NCI-H1105 (cell line): ENCODE measurements at places on chromosomes 13 and 19.

DNA sequence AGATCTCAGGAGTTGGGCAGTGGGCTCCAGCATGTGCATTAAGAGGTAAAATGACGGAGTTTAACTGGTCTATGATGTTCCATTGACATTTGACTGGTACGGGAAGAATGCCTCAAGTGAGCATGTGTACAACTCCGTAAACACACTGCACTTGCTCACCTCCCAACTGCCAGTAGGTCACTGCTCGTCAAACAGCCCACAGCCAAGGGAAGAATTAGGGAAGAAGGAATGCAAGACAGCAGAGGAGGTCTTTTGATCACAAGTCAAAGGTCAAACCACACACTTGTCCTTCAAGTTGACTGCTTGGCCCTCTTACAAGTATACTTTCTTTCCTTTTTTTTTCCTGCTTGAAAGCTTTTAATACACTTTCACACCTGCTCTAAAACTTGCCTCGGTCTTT is 236.7 kb downstream of the B3GLCT start:
- no peak for DNase-seq

DNA sequence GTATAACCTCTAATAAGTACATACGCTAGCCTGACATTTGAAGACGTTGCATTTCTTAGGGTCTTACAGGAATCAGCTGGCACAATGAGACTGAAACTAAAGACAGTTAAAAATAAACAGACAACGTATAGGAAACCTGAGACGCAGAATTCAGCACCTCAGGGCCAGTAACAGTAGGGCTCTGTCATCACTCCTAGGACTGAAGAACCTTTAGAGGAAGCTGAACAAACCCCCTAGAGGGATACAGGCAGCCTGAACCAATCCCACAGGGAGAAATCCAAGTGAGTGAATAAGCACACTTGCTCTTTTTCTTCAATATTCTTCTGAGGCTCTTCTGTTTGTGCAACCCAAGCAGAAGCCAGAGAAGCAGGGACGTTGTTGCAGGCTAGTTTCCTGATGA is 53.9 kb upstream of the KLHL1 start:
- no peak for DNase-seq

- no peak for DNase-seq
Observed at GRCh38 chr13:90947976-90948375, 399.5 kb upstream of the MIR17HG start.

GRCh38 chr13:50700664-50701305 is 142.7 kb downstream of the DLEU7 start:
- DNase-seq, result no peak

- DNase-seq, result peak; percentile 68
Observed at GRCh38 chr19:12788682-12789097, 2.6 kb upstream of the JUNB start.

DNA sequence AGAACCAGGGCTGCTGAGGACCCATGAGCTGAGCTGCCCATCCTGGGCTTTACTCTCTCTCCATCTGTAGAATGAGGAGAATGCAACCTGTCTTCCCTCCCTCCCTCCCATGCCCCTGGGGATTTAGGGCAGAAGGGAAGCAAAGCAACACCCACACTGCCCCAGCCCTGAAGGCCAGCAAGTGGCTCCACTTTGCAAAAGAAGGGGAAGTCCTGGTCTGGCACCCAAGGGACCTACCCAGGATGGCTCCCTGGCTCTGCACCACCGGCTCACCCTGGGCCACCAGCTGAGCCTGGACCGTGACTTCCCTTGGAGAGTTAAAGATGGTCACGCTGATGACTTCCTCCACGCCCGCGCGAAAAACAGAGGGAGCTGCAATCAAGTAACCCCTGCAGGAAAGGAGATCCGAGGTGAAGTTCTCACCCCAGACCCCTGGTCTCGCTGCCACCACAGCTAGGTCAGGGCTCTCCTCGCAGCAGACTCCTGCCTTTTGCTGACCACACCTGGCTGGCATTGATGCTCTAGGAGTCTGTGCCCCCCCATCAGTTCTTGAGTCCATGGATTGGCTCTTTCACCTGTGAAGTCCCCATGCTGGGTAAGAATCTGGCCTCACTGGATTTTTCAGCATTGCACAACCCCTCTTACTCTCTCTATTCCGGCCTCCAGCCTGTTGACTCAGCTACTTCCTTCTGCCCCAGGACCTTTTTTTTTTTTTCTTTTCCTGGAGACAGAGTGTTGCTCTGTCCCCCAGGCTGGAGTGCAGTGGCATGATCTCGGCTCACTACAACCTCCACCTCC is 4.6 kb downstream of the CPAMD8 start:
- no peak for DNase-seq

DNA sequence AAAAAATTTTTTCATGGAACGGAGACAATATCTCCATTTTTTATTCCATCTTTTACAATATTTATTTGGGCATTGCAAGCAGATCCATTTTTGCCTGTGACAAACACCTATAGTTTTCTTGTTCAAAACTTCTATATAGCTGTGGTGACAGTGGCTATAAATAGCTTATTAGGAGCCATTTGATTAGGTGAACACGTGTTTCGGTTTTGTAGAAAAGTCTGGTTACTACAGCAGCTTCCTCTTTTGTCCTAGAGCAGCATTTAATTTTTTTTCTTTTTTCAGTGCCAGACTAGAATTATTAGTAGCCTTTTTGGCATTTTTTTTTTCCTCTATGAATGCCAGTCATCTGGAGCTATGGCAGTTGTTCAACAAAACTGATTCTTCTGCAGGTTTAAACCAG is 123.5 kb downstream of the RXFP2 start:
- no peak for DNase-seq

DNA sequence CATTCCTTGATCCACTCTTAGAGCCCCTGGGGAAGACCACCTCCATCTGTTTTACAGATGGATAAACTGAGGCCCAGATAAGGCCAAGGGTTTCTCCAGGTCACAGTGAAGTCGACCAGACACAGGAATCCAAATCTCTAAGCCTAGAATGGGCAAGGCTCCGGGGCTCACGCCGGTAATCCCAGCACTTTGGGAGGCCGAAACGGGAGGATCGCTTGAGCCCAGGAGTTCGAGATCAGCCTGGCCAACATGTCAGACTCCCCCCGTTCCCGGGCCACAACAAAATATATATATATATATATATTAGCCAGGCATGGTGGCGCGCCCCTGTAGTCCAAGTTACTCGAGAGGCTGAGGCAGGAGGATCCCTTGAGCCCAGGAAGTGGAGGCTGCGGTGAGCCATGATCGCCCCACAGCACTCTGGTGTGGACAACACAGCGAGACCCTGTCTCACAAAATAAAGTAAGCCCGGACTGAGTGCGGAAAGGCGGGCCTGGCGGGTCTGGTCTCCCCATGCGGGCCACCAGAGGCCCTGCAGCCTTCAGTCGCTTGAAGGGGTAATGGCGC is 615 bp upstream of the RPL13A start:
- DNase-seq, result no peak

GRCh38 chr13:30776661-30777060 is 41.3 kb downstream of the ALOX5AP start:
- DNase-seq, result no peak

- no peak for DNase-seq
Observed at GRCh38 chr13:110330491-110331011, 23.5 kb downstream of the COL4A2 start.

- no peak for DNase-seq
Observed at GRCh38 chr13:25192052-25192451, 20.0 kb upstream of the AMER2 start.

DNA sequence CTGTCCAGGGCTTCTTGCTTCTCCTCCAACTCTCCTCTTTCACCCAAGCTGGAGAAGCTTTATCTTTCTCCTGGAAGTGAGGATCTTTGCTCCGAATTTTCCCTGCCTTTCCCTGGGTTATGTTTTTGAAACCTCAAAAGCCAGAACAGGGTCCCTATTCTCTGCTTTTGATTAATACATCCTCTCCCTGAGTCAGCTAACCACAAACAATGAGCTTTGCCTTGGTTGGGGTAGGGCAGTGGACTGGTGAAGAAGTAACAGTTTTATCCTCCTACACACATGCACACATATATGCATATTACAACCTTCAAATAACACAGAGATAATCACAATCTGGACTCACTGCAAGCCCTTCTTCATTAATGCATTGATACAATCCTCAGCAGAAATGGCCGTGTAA is 44.6 kb downstream of the DLEU7 start:
- no peak for DNase-seq

GRCh38 chr19:5255602-5256231 is 84.9 kb downstream of the PTPRS start:
- no peak for DNase-seq

- no peak for DNase-seq
Observed at GRCh38 chr13:50229960-50230661, 214.9 kb downstream of the KCNRG start.

DNA sequence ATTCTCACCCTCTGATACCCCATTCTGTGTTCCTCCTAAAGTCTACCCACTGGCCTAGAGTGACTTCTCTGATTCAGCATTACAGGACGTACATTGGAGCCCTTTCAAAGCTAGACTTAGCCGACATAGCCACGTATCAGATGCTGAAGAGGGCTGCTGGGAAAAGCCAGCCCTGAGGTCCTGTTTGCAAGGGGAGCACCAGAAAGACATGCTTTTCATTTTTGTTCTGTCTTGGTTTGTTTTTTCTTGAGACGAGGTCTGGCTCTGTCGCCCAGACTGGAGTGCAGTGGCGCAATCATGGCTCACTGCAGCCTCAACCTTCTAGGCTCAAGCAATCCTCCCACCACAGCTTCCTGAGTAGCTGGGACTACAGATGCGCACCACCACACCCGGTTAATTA is 6.3 kb upstream of the ZSWIM4 start:
- DNase-seq, result no peak

- no peak for DNase-seq
Observed at GRCh38 chr13:71577127-71577526, 289.9 kb downstream of the DACH1 start.

DNA sequence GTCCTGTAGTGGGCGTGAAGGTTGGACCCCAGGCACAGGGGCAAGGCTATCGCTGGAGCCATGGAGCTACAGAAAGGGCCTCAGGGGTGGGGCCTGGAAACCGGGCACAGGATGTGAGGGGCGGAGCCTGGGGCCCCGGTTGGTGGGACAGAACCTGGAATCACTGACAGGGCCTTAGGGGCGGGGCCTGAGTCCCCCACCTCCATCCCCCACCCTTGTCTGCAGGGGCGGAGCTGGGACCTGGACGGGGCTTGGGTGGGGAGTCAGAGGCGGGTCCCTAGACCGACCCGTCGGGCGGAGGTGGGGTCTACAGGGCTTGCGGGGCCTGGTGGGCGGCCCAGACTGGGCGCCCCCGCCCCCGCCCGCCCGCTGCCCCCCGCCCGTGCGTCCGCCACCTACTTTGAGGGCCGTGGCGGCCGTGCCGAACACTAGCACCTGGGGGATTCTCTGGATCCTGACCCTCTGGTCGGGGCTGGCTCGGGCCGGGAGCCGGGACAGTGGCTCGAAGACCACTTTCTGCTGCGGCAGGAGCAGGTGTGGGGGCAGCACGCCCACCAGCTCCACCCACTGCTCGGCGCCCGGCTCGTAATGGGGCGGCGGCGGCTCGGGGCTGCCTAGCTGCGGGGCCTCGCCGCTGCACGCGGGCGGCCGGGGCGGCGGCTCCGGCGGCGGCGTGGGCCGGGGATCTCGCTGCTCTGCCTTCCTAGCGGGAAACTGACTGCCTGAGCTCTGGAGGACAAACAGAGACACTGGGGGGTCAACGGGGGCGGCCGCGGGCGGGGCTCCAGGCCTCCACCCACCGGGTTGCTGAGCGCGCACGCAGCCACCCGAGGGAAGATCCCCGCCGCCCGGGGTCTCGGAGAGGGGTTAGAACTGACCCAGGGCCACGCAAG is 26.3 kb downstream of the DCAF15 start:
- DNase-seq, result peak; percentile 81

DNA sequence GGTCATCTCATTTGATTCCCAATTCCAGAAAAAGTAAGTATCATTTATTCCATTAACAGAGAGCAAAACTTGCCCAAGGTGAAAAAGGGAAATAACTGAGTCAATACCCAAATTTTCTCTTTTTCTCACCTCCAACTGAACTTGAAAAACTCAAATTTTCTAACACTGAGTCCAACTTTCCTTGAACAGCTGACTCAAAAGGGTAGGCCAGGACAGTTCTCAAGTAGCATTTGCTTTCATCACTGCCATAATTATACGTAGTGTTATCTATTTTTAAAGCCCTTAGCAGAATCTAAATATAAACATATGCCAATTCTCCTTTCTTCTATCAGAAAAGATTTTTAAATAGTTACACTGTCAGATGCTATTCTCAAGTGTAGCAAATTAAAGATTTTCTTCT is 3.5 kb downstream of the N4BP2L2 start:
- no peak for DNase-seq

GRCh38 chr13:33860526-33860925 is 42.6 kb downstream of the RFC3 start:
- no peak for DNase-seq

- no peak for DNase-seq
Observed at GRCh38 chr13:51645154-51645650, 60.9 kb downstream of the WDFY2 start.

- DNase-seq, result no peak
Observed at GRCh38 chr19:53957448-53958167, 5.1 kb upstream of the CACNG8 start.

- no peak for DNase-seq
Observed at GRCh38 chr13:113433391-113433916, 19.8 kb downstream of the ADPRHL1 start.

DNA sequence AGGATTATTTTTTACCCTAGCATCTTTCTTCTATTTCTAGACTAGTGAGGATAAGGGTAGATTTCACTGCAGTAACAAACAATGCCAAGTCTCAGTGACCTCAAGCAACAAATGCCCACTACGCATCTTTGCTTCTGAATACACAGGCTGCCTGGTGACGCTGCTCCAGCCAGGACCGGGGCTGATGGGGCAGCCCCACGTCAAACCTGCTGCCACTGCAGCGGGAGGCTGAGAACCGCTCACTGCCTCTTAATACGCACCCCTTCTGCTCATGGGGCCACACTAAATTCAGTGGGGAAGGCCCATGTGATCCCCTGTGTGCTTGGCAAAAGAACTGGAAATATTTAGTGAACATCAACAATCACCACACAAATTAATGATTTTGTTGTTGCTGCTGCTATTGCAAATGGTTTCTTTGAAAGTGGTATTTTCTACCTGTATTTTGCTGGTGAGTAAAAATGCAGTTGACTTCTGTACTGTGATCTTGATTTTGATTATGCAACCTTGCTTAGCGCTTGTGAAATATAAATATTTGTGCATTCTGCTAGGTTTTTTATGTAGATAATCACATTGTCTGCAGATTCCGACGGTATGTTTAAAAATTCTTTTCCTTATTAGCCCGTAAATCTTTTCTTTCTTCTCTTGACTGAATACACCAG is 139.5 kb upstream of the SPACA7 start:
- no peak for DNase-seq
